ENCODE measurements at places on chromosomes 1 and 21.

DNA sequence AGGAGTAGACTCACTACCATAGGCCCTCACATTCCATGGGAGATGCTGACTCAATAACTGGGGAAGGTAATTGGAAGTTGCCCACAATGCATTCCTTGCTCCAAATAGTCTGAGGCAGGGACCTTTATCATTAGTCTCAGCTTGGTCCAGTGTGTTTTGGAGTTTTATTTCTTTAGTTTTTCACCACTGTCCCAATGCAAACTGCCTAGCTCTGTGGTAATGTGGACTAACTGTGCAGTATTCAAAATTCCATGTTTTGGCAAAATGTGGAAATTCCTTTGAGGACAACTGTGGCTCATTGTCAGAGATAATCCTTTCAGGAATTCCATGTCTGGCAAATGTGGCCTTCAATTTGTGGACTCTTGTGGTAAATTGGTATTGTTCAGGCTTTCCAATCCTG, 78.1 kb upstream of the PAPPA2 start:
- no peak for DNase-seq

DNA sequence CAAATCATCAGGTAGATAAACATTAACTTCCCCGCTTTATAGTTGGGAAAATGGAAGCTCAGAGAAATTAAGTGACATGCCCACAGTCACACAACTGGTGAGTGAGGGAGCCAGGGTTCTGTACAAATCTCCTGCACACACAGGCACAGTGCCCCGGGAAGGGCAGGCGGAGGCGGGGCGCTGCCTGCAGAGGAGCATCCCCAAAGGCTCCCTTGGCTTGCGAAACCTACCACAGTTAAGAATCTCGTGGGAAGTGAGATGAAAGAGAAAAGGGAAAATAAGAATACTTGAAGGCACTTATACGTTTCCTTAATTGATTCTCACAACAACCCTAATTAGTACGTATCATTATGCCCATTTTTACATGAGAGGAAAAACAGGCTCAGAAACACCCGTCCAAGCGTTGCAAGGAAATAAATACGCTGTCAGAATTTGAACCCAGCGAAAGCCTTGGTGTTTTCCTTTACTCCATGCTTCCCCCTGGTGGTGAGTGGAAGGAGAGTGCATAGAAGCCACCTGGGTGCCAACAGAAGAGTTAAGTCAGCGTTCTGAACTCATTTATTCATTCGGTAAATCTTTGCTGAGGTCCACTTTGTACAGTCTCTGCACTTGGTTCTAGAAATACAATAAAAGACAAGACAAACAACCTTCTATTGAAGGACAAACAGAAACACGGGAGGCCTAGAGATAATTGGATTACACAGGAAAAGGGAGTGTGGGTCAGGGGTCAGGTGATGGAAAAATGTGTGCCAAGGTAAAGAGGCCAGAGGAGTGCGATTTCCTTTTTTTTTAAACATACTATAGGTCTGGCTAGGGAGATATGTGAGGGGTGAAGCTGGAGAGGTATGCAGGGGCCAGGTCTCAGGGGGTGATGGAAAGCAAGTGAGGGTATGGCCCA, 28.4 kb downstream of the ACP6 start:
- DNase-seq: no peak

DNA sequence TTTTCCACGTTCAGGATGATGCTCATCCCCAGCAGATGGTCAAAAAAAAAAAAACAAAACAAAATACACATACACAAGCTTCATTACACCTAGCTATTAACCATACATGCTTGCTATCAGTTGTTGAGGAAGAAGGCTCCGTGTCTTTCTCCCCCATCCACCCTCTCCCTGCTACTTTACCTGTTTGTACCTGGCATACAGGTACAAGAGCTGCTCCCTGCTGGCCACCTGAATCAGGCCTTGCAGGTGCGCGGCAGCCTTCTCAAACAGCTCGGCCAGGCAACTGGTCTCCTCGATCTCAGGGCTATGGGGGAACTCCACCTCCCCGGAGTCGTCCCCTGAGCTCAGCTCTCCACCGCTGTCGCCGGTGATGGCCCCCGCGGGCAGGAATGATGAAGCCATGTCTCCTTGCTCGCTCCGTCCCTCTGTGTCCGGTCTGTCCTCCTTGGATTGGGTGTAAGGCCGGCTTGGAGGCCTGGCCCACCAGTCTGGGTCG, 464 bp downstream of the ACBD6 start:
- no peak for DNase-seq

- DNase-seq: peak; percentile 27
Observed at GRCh38 chr1:12087797-12088314, 24.8 kb downstream of the TNFRSF8 start.

DNA sequence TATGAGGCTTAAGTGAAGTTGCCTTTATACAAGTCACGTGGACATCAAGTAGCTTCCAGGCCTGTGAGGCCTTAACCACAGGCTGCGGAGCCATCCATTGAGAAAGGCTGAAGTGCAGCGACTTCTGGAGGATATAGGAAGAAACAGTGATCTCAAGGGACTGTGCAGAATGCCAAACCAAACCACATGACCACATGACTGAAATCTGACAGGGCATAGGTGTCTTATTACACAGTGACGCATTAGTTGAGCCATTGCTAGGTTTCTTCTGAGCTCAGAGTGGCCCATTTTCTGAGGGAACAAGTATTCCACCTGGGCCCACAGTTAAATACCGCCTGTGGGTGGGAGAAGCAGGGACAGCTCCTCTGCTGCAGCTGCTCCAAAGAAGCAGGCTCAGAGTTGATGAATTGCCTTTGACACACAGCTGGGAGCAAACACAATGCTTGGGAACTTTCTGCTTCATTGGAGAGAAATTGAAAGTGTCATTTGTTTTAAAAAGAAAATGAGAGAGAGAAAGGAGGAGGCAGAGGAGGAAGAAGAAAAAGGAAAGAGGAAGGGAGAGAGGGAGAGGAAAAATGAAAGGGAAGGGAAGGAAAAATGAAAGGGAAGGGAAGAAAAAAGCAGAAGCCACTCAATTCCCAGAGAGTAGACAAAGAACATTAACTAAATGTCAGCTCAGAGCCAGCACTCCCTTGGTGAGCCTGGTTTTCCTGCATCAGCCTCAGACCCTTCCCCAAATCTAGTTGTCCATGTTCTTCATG, 94.4 kb downstream of the COLGALT2 start:
- no peak for DNase-seq

- peak; percentile 46 for DNase-seq
Observed at GRCh38 chr1:54791880-54792522, 9.1 kb downstream of the TTC22 start.

- DNase-seq: no peak
Observed at GRCh38 chr1:204587621-204588020, 71.4 kb downstream of the MDM4 start.

- no peak for DNase-seq
Observed at GRCh38 chr21:26851109-26851944, 6.1 kb upstream of the ADAMTS1 start.

- DNase-seq: no peak
Observed at GRCh38 chr21:27192281-27192949, 225.5 kb upstream of the ADAMTS5 start.

DNA sequence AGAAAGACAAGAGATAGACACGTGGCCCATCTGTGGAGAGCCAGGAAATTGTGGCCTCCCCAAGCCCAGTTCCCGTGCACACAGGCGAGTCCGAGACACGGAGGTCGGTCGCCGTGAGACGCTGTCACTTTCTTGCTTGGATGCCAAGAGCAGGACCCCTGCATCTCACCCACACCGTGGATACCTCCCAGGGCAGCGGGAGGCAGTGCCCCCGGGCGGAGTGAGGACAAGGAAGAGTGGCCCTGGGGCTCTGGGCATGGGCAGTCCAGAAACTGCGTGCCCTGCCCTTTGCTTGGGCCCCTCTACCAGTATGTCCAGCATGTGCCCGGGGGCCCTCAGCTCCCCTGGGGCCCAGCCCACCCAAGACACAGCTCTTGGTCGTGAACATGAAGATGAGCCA, 24.7 kb upstream of the ARHGEF16 start:
- DNase-seq: no peak

DNA sequence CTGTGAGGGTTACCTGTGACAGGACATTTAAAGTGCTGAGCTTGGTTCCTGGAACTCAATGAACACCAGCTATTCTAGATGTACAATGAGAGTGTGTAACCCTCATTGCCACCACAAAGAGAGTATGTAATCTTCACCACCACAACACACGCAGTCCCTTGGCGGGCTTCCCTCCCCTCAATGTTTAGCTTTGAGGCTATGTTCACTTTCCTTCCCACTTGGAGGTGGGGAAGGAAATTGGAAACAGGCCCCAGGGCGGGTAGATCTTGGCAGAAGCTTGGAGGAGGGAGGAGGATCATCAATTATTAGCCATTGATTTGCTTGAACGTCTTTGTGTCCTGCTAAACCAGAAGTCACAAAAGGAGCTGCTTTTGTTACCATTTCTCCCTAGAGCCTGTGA, 8.3 kb upstream of the COL16A1 start:
- DNase-seq: no peak

- DNase-seq: no peak
Observed at GRCh38 chr1:54786778-54787177, 14.3 kb downstream of the TTC22 start.

DNA sequence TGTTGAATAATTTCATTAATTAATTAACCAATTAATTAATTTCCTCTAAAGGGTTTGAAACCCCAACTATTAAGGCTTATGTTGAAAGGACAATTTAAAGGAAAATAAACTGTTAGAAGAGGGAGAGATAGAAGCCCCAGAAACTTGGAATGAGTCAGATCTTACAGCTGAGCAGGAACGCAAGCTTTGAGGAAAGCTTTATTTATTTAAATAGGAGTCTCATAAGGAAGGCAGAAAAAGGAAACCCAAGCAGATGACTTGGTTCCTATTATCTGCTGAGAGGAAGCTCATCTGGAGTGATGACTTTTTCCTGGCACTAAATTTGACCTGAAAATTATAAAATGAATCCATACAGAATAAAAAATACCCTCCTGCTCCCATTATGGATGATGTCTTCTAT, 105.1 kb downstream of the ROR1 start:
- no peak for DNase-seq

DNA sequence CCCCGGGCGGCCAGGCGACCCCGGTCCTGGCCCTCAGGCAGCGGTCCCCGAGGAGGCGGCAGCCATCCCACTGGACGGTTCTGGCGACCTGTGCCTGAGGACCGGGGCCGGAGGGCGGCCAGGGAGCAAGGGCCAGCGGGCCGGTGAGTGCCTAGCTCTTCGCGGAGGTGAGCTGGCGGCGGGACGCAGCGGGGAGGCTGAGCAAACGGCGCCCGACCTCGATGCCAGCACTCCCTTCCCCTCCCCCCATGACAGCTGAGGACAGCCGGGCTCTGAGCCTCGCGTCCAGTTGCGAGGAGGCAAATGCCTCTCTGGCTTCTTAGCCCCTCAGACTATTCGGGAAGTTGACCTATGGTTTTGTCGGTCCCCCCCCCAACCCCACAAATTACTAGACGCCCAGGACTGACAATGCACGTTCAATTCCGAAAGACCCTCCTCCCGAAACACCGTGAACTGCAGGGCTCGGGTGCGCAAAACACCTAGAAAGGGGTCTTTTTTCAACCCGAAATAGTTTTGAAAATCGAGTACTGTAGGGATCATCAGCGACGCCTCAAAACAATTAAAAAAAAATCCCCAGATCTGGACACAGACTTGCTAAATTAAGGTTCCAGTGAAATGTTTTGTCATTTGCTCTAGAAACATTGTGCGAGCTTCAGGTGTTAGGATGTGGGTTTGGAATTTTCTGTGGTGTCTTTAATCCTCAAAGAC, 8.3 kb downstream of the CDKN2C start:
- DNase-seq: peak; percentile 53

GRCh38 chr1:223256034-223256433, 107.9 kb downstream of the SUSD4 start:
- DNase-seq: no peak

GRCh38 chr1:21703318-21703963, 34.3 kb upstream of the RAP1GAP start:
- no peak for DNase-seq

- no peak for DNase-seq
Observed at GRCh38 chr1:157117527-157118057, 18.0 kb upstream of the ETV3L start.

GRCh38 chr21:33896691-33897090, 18.9 kb downstream of the ATP5PO start:
- no peak for DNase-seq

DNA sequence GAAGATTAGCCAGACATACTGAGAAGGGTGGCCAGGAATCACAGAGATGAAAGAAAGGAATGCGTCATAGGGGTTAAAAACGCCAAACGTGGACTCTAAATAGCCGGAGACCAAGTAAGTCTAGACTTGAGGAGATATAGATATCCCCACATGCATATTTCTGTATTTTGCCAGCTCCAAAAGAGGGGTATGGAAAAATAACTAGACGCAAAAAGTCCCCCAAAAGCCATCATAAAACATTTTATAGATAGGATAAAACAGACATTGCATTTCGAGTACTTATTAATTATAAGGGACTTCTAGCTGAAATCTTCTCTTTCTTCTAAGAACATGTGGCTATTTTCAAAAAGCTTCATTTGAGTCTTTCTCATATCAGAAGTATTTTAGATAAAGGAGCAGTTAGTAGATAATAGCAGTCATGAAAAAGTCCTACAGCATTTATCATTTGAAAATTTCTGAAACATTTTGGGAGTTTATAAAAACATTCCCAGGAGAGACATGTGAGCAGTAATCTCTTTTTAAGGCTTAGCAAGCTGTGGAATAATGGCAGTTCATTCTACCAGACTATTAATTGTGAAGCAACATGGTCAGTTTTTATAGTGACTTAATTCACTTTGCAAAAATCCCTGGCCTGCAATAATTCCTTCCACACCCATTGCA, 6.1 kb downstream of the KIF26B start:
- no peak for DNase-seq

- DNase-seq: no peak
Observed at GRCh38 chr1:25977801-25978200, 20.1 kb downstream of the PAFAH2 start.

DNA sequence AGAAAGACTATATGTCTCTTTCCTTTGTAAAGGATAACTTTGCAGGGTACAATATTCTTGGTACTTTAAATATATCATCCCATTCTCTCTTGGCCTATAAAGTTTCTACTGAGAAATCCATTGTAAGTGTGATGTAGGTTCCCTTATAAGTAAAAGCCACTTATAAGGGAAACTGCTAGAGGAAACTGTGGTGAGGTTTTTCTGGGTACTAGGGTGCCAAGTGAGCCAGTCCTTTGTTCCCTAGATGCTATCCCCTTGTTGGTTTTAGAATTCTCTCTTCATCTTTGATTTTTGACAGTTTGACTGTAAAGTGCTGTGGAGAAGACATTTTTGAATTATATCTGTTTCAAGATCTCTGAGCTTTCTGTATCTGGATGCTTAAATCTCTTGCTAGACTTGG, 108.9 kb upstream of the NEK7 start:
- no peak for DNase-seq

DNA sequence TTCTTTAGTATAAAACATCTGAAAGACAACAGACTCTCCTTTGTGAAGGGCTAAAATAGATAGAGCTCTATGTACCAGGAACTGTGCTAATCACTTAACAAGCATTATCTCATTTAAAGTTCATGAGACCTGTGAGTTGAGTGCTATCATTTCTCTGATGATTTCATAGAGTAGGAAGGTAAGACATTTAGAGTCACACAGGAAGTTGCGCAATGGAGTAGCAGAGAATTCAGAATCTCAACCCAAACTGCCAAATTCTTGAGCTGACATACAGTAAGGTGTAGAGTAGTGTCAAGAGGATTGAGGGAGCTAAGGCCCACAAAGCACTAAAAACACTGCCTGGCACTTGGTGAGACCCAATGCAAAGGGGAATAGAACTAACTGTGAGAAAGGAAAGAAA, 384.3 kb downstream of the NTNG1 start:
- DNase-seq: no peak
